NCI-H1930 (cell line): ENCODE measurements at places on chromosomes 11 and 22.

DNA sequence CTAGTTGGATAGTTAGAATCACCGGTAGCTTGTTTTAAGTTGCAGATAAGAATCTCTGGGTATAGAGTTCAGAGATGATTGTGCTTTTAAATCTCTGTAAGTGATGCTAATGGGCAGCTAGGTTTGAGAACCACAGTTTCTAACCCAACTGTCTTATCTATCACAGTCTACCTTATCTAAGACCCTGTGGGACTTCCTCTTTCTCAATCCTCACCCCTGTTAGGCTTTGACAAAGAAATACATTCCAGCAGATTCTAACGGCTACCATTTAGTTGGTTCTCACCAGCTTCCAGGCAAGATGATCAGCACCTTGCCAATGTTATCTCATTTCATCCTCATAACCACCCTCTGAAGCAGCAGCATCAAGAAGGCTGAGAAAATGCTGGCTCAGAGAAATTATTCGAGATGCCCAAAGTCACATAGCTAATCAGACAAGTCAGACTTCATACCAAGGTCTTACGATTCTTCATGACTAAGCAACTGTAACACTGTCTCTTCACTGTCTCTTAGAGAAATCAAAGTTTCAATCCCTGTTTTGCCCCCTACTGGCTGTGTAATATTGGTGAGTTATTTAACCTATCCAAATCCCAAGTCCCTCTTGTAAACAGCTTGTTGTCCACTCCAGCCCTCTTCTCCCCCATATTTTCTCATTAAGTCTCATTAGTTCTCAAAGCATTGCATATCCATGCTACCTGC, 192.4 kb upstream of the API5 start:
- no peak for DNase-seq

GRCh38 chr22:40220316-40221054, 42.8 kb downstream of the TNRC6B start:
- DNase-seq: no peak

DNA sequence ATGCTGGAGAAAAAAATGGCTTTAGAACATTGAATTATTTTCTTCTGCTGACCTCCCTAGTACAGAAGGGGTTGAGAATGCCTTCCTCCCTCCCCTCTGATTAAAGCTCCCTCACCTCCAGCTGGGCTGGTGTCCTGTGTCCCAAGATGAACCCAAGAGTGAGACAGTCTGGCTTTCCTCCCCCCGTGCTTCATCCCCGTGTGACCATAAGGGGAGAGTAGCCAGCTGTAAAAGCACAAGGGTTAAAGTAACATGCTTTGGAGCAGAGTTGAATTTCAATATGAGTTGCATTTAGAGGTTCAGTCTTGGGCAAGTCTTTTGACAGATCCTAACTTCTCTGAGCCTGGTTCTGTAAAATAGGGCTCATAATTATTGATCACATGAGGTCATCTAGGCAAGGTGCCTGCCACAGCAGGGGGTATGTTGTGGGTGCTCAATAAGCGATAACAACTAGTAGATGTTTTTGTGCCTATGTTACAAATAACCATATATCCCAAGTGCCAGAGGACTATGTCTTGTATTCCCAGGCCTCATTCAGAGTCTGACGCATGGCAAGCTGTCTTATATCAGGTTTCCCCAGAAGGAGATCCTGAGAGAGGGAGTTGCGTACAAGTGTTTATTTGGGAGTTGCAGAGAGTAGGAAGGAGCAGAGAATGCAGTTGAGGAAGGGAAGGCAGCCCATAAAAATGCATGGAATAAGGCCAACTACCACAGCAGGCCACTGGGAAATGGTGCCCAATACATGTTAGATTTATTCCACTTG, 4.1 kb downstream of the PRG2 start:
- DNase-seq: no peak

GRCh38 chr11:45031912-45032519, 81.3 kb upstream of the TP53I11 start:
- DNase-seq: no peak

DNA sequence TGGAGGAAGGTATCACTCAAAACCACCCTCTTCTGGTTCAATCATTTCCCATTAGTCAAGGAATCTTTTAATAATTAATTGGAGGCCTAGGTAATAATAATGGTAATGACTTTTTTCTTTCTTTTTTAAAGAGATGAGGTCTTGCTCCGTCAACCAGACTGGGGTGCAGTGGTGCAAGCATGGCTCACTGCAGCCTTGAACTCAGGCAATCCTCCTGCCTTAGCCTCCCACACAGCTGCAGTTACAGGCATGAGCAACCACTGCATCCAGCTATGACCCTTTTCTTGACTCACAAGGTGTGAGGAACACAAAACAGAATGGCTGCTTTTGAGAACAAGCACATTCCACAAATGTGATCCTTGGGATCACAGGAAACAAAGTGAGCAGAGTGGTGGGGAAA, 3.6 kb downstream of the POLDIP3 start:
- no peak for DNase-seq
